ENCODE measurements at places on chromosomes 5 and 9.

DNA sequence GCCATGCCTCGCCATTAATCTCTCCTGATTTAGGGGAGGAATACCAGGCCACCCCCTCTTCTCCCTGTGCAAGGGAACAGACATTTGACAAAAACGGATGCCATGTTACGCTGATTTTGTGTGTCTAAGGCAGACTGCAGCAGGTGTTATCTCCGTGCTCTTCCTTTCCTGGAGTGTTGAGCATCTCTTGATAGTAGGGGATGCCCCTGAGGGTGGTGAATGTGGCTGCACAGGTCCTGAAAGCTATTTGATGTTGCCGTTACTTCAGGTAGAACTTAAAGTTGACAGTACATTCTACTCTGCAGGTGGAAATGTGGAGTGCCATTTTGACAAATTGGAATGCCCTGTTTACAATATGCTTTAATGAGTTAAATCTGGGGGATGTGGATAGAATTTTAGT, 21.5 kb downstream of the TENT4A start:
- DNase-seq: no peak

GRCh38 chr9:111851553-111851952, 45.1 kb upstream of the UGCG start:
- DNase-seq: no peak

- no peak for DNase-seq
Measured at GRCh38 chr9:84935528-84936117, 266.1 kb downstream of the NTRK2 start.

DNA sequence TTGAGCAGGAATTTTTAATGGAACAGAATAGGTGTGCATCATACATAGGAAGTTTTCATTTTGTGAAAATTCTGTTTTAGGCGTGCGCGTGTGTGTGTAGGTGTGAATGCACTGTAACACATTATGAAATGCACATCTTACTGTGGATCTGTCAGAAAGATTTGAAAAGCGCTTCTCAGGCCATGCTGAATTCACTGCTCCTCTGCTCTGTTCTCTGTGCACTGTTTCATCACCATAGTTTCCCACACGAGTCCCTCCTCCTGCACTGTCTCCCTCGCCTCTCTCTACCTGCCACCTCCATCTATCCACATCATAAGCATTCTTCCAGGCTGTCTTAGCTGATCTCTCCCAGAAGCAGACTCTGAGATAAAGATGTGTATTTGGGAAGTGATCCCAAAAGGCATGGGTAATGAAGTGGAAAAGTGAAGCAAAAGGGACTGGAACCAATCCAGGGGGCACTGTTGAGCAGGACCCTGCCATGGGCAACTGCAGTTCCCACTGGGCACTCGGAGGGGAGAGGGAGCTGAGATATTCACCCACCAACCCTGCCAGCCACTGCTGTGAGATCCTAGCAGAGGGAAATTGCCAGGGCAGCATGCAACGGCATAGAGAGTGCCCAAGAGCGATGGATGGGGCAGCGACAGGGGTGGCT, 65.9 kb downstream of the GABBR2 start:
- no peak for DNase-seq

DNA sequence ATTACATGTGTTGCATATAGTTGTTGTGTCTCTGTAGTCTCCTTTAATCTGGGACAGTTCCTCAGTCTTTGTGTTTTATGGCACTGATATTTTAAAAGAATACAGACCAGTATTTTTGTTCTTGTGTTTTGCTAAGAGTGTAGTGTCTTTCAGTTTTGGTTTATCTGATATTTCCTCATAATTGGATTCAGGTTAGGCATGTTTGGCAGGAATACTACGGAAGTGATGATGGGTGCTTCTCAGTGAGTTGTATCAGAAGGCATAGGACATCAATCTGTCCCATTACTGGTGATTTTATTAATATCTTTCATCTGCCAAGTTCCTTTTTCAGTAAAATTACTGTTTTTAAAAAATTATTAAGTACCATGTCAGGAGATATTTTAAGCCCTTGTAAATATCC, 212.9 kb downstream of the ARHGEF28 start:
- DNase-seq: no peak

- DNase-seq: no peak
Measured at GRCh38 chr9:33988219-33988890, 60.3 kb downstream of the UBAP2 start.

GRCh38 chr5:54696931-54697330, 179.4 kb downstream of the SNX18 start:
- no peak for DNase-seq

- DNase-seq: peak; percentile 53
Measured at GRCh38 chr5:124649491-124650146, 96.8 kb downstream of the ZNF608 start.

- no peak for DNase-seq
Measured at GRCh38 chr5:176847148-176847547, 36.8 kb downstream of the UNC5A start.

DNA sequence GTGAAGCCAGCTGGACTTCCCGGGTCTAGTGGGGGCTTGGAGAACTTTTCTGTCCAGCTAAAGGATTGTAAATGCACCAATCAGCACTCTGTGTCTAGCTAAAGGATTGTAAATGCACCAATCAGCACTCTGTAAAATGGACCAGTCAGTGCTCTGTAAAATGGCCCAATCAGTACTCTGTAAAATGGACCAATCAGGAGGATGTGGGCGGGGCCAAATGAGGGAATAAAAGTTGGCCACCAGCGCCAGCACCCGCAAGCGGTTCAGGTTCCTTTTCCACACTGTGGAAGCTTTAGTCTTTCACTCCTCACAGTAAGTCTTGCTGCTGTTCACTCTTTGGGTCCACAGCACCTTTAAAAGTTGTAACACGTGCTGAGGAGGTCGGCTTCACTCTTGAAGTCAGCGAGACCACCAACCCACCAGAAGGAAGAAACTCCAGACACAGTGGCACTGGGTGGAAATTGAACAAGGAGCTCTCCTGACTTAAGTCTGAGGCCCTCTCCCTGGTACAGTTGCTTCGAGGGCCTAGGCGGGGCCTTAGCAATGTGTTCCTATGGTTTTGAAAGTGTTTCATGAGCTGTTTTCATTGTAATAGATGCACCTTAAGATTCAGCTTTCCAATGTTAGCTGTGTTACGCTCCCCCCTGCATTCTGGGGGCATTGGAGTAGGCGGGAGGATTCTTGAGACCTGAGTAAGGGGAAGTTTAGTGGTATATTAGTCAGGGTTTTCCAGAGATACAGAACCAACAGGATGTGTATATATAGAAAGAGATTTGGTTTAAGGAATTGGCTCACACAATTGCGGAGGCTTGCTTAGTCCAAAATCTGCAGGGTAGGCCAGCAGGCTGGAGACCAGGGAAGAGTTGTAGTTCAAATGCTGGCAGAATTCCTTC, 21.5 kb upstream of the MYO10 start:
- no peak for DNase-seq

DNA sequence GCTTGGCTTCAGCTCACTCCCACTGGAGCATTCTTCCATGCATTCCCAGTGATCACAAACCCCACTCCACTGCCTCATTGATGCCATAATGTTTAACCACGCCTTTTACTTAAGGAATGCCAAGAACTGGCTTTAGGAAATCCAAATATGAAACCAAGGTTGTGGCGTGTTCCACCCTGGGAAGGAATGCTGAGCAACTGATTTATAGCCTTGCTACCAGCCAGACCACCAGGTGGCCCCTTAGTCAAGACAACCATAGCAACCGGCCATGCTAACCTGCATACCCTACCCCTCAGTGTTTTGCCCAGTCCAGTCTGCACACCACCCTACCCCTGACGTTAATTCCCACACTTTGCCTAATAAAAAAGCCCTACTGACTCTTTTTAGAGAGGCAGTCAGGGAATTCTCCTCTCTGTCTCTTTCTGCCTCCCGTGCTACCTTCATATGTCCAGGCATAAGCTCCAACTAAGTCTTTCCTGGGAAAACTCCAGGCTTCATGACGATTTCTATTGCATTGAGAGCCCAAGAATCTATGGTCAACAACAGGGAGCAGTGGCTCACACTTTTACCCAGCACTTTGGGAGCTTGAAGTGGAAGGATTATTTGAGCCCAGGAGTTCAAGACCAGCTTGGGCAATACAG, 27.0 kb upstream of the PRRC2B start:
- no peak for DNase-seq

- DNase-seq: no peak
Measured at GRCh38 chr5:160266752-160267345, 37.5 kb downstream of the FABP6 start.

DNA sequence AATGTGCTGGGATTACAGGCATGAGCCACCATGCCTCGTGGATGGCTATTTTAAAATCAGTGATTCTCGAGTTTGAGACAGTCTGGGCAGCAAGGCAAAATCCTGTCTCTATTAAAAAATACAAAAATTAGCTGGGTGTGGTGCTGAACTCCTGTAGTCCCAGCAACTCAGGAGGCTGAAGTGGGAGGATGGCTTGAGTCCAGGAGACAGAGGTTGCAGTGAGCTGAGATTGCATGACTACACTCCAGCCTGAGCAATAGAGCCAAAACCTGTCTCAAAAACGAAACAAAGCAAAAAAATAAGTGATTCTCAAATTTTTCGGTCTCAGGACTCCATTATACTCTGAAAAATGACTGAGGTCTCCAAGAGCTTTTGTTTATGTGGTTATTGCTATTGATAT, 47.9 kb upstream of the HSPA9 start:
- no peak for DNase-seq

- DNase-seq: no peak
Measured at GRCh38 chr5:175466700-175467318, 11.6 kb upstream of the SFXN1 start.

DNA sequence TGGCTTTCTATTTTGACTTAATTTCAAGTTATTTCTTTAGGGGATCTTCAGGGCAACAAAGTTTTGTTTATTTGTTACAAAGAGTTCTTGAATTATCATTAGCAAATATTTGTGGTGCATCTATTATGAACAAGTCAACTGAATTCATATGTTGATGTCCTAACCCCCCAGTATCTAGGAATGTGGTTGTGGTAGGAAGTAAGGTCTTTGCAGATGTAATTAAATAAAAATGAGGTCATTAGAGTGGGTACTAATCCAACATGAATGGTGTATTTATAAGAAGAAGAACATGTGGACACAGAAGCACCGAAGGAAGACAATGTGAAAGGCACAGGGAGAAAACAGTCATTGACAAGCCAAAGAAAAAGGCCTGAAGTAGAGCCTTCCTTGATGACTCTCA, 474.0 kb upstream of the DAB2 start:
- no peak for DNase-seq

- DNase-seq: no peak
Measured at GRCh38 chr9:10612641-10613398, at the start of gene PTPRD. TSS of gene PTPRD (minus strand) at chr9:10613002.

DNA sequence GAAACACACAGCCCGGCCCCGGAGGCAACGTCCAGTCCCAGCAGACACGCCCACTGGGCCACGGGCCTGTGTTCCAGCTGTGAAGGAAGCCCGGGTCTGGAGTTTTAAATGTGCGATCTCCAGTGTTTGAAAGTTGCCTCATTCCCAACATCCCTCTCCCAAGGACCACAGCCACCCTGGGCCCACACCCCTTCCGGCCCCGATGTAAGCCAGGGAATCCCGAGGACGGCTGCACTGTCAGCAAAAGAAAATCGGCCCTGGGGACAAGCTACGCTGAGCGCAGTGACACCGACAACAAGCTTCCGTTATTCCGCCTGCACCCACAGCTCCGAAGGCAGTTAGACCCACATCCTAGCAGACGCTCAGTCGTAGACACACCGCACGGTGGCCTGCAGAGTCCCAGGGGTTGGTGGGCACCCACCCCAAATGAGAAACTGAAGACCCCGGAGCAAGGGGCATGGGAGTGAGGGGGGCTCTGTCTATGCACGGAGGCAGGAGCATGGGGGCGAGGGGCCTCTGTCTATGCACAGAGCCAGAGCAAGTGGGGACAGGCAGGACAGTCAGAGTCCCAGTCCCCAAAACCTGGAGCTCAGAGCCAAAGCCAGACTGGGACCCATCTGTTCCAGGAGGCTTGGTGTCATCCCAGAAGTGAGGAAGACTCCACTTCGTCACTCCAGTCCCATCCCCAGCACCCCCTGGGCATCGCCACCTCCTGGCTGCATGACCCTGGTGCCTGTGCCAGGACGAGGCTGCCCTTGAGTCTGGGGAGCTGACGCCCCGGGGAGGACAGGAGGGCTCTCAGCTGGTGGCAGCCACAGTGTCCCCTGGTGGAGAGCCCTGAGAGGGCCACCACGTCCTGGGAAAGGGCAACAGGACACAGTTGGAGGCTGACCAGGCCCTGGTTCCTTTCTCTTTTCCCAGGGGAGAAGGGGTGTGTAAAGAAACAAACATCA, 23.4 kb downstream of the GLT6D1 start:
- no peak for DNase-seq
